Upper lobe of left lung (tissue), 6 donors: ENCODE measurements at places on chromosomes 3 and 15. TPM values are rescaled to one million over a fixed set of nuclear protein-coding genes. Genes with fewer than 3 reads are reported as not detected.

ADAMTS7 gene
- total RNA-seq = 1.8 TPM

TM4SF4 gene
- total RNA-seq = not detected

DNA sequence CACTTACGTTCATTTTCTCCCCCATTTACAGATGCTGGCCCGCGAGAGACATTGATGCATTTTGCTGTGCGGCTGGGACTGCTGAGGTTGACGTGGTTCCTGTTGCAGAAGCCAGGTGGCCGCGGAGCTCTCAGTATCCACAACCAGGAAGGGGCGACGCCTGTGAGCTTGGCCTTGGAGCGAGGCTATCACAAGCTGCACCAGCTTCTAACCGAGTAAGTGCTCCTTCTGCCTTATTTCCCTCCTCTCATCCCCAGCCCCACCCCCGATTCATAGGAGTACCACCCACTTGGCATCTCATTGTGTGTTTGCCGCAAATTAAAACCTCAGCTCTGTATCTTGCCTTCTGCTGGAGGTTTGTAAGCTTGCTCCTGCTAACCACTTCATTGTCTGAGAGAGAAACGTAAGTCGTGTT is 163.3 kb downstream of the AKAP13 start:
- peak overlapping the region; percentile 35 for H3K4me3 ChIP-seq
- peak; percentile 34 for DNase-seq
- peak overlapping the region; percentile 76 for H3K27ac ChIP-seq
- peaks cover 58% of the 10 kb centered on the region for H3K4me1 ChIP-seq
- no peaks in the 10 kb centered on the region for H3K36me3 ChIP-seq

DNA sequence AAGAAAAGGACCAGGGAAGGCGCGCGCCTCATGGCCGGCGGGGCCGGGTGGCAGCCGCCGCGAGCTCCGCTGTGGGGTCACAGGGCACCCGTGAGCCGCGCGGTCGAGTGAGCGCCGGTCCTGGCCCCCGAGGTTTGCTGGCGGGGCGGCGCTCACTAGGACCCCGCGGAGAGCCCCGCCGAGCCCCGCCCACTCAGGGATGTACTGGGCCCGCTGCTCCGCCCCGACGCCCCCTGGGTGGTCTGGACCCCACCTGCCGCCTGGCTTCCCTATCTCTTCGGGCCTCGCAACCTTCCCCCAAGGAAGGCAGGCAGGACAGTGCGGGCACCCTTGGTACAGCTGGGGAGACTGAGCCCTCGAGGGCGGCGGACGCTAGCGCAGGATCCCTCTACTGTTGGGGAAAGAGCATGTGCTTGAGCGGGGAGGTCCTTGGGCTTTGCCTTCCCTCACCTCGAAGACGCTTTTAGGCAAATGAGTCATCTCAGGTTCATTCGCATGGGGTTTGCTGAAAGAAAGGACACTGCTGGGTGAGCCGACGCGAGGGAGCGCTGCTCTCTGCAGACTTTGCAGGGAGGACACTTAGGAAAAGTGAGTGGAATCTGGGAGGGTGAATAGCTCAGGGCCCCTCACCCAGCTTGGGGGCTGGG is at the start of gene CHRNB4:
CHRNB4 (minus strand) TSS at position 109 of the 647 bp plus-strand sequence; CDS start at position 32, 77 bp downstream.
- DNase-seq = no peak
- peaks cover 11% of the 10 kb centered on the region for H3K4me1 ChIP-seq
- peak within 1 kb of the TSS; percentile 51 for H3K4me3 ChIP-seq
- no peak within 1 kb of the TSS for H3K27ac ChIP-seq
- H3K27me3 ChIP-seq = no peaks in the 10 kb centered on the region

GRCh38 chr3:123019161-123019560 is 8.4 kb downstream of the SEMA5B start:
- no peaks in the 10 kb centered on the region for H3K27me3 ChIP-seq
- H3K36me3 ChIP-seq = no peaks in the 10 kb centered on the region
- no peak overlapping the region for H3K4me3 ChIP-seq
- no peaks in the 10 kb centered on the region for H3K4me1 ChIP-seq
- DNase-seq = no peak

- no peaks in the 10 kb centered on the region for H3K36me3 ChIP-seq
- H3K4me1 ChIP-seq = no peaks in the 10 kb centered on the region
- no peaks in the 10 kb centered on the region for H3K27me3 ChIP-seq
- H3K27ac ChIP-seq = no peak overlapping the region
- H3K4me3 ChIP-seq = no peak overlapping the region
These were observed 6.7 kb downstream of the OTOL1 start for GRCh38 chr3:161503271-161503670.

GRCh38 chr15:34760909-34761308 is 6.1 kb upstream of the GJD2 start:
- no peaks in the 10 kb centered on the region for H3K4me1 ChIP-seq
- H3K4me3 ChIP-seq = no peak overlapping the region
- H3K27me3 ChIP-seq = peaks cover 4% of the 10 kb centered on the region
- no peak overlapping the region for H3K27ac ChIP-seq
- H3K36me3 ChIP-seq = no peaks in the 10 kb centered on the region

- H3K4me1 ChIP-seq = peaks cover 29% of the 10 kb centered on the region
- peak within 1 kb of the TSS; percentile 94 for H3K4me3 ChIP-seq
- peak within 1 kb of the TSS; percentile 97 for H3K27ac ChIP-seq
- no peaks in the 10 kb centered on the region for H3K27me3 ChIP-seq
These were observed at the start of gene ADAM10 for GRCh38 chr15:58749532-58750337. TSS of gene ADAM10 (minus strand) at chr15:58749707. CDS start at chr15:58749534, 173 bp downstream.
